ENCODE measurements at places on chromosomes 1 and 21.

- no peak for DNase-seq
Measured at GRCh38 chr1:40224040-40224439, 23.7 kb upstream of the TMCO2 start.

DNA sequence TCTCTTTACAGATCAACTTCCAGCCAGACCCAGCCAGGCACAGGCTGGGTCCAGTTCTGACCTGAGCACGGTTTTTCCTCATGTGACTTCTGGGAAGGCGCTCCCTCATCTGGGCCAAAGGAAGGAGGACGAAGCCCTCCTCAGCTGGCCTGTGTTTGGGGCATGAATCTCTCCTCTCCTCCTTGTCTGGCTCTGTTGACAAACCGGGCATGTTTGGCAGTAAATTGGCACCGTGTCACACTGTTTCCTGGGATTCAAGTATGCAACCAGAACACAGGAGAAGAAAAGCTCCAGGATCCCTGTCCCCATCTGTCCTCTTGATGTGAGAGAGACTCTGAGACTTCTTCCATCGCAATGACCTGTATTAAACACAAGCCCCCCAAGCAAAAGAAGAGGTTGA lies 18.3 kb downstream of the NECAP2 start:
- no peak for DNase-seq

GRCh38 chr1:45071567-45071966 lies 59.5 kb downstream of the UROD start:
- no peak for DNase-seq

- no peak for DNase-seq
Measured at GRCh38 chr1:64874666-64875065, 91.7 kb downstream of the JAK1 start.

DNA sequence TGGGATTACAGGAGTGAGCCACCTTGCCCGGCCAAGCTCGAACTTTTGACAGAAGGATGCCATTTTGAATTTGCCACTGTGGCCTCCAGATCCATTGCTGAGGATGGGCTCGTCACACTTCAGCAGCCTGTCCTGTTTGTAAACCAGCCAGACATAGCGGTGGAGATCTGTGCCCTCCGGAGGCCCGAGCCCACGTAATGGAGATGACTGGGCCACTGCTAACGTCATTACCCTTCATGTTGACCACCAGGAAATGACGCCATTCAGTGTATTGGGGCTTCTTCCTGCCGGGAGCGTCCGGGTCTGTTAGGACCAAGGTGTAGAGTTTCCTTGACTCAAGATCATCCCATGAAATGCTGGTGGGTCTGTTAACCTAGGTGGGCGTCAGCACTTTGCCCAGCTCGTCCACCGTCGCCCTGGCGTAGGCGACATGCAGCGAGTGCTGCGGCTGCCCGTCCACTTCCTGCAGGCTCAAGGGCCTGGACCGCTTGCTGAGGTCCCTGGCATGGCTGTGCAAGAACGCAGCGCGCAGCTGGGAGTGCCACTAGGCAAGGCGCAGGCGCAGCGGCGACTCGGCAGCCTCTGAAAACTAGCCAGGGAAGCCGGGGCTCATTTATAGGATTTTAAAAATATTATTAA lies 40.8 kb downstream of the PTPRC start:
- DNase-seq, result no peak

DNA sequence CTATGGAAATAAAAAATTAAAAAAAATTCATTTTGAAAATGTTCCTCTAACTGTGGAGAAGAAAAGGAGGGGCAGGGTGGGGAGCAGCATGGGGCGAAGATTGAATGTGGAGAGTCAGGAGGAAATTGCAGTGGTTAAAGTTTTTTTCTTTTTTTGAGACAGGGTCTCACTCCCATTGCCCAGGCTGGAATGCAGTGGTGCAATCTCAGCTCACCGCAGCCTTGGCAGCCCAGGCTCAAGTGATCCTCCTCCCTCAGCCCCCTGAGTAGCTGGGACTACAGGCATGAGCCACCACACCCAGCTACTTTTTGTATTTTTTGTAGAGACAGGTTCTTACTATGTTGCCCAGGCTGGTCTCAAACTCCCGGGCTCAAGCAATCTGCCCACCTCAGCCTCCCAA lies 67.6 kb downstream of the ADSS2 start:
- DNase-seq, result no peak

DNA sequence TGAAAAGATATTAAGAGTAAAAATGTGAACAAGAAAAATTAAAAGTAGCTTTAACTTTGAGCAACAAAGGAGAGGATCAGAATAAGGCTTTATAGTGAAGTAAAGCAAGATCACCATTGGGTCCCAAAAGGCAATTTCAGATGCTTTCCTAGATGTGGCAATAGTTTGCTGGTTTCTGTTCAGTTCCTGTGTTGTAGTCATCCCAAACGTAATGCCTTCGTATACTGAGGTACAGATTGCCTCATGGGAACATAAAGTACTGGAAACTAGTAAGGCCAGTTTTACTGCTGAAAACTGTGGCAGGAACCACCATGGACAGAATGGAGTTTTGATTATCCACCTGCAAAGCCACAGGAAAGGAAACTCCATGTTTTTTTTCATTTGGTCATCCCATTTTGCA lies 283.5 kb upstream of the SGIP1 start:
- no peak for DNase-seq

- DNase-seq, result no peak
Measured at GRCh38 chr1:54929700-54930099, 42.7 kb upstream of the DHCR24 start.

- DNase-seq, result no peak
Measured at GRCh38 chr1:68954841-68955240, 458.0 kb upstream of the DEPDC1 start.

GRCh38 chr1:223534677-223535076 lies 130.8 kb downstream of the CAPN8 start:
- no peak for DNase-seq

DNA sequence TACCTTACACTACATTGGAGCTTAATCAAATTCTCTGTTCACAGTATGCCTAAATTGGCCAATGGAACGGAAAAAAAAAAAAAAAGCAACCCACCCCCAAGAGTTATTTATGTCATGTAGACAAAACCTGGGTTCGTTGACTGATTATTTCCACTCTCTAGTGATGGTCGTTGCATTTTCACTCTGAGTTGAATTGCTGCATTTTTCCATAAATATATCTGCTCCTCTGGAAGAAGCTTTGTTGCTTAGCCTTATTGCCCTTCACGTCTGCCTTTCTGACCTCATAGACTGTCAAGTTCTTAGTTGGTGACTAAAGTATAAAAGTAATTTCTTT lies 90.2 kb upstream of the RUNX1 start:
- DNase-seq, result no peak

DNA sequence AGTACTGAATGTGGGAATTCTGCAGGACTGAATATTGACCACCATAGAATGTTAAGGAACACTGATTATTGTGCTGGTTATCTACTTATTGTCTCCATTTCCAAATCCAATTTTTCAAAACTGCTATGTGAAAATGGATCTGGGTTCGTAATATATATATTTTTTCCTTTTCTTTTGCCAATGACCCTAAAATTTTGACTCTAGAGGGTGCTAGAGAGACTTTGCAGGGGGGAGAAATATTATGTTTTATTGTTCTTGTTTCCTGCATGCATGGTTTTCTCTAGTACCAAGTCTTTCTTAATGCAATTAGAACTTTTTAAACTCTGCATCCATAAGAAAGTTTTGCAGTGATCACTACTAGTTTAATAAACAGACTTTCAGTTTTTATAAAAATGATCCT lies 1256.9 kb downstream of the BRINP3 start:
- no peak for DNase-seq

DNA sequence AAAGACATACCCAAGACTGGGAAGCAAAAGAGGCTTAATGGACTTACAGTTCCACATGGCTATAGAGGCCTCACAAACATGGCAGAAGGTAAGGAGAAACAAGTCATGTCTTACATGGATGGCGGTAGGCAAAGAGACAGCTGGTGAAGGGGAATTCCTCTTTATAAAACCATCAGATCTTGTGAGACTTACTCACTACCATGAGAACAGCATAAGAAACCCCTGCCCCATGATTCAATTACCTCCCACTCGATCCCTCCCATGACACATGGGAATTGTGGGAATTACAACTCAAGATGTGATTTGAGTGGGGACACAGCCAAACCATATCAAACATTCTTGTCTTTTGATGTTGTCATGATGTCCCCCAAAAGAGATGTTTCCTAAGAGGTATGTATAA lies 103.3 kb downstream of the DUSP10 start:
- no peak for DNase-seq

DNA sequence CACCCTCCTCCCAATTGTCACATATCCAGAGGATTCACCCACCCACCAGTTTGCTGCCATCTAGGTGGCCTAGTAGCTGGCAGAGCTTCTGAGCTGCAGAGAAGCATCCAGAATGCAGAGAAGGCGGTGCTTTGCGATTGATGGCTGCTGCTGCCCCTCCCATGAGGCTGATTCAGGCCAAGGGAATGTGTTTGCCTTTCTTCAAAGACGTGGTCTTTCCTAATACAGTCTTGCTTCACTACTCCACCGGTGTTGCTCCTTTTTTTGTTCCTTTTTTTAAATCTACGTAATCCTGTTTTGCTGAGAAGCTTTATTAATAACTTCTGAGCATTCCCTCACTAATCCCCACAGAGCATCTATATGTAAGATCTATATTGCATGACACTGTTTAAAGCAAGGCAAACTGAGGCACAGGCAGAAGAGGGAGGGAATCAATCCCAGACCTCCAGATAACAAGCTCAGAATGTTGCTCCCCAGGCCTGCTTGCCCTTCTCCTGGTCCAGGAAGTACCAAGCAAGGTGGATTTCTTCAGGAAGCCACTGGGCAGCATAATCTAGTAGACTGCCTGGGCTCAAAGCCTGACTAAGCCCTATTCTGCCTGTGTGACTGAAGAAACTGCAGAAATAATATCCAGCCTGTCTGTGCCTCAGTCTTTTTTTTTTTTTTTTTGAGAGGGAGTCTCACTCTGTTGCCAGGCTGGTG lies 275.5 kb upstream of the FMN2 start:
- DNase-seq, result no peak

DNA sequence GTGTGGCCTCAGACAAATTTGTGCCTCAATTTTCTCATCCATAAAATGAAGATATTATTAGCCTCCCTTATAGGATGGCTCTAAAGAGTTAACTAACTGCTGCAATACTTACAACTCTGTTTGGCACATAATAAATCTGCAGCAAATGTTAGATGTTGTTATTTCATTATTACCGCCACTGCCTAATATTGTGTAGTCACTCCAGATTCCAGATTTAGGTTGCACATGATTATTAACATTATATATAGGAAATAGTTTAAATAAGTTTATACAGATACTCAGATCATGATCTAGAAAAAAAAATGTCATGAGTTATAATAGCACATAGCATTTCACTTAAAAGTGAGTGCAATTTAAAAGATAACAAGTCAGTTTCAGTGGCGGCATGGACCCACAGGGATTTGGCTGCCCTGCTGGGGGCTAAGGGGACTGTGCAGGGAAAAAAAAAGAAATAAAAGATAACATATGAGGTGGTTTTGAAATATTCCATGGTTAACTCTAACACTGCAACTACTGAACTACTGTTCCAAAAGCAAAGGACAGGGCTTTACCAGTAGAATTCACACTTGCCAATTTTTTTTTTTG lies 170.4 kb downstream of the TGFBR3 start:
- DNase-seq, result no peak

DNA sequence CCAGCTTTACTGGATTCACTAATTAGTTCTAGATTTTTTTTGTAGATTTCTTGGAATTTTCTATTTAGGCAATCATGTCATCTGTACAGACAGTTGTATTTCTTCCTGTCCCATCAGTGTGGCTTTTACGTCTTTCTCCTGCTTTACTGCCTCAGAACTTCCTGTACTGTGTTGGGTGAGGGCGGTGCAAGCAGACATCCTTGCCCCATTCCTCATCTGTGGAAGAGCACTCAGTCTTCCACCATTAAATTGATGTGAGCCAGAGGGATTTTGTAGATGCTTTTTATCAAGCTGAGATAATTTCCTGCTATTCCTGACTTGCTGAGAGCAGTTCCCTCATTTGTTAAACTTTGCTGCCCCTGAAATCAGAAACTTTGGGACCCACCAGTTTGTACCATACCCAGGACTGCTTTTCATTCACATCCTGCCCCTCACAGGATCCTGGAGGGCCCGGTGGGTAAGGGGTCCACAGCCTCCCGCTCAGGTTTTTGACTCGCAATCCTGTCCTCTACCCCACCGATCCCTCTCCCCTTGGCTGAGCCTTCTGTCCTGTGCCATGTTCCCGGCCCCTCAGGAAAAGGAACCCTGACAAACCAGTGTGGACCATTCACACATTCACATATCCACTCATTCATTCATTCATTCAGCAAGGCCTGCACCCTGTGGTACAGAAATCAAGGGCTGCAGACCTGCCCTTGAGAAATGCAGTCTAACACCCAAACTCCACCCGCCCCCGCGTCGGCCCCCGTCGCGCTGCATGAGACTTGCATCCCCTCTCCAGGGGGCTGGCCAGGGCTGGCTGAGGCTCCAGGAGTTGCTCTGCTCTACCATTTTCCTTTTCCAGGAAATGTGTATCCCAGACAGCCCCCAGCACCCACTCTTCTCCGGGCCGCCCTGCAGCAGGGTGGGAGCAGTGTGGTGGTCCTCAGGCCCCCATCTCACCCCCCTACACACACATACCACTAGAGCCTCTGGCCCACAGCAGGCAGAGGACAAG lies 246.5 kb upstream of the VAMP3 start:
- no peak for DNase-seq

DNA sequence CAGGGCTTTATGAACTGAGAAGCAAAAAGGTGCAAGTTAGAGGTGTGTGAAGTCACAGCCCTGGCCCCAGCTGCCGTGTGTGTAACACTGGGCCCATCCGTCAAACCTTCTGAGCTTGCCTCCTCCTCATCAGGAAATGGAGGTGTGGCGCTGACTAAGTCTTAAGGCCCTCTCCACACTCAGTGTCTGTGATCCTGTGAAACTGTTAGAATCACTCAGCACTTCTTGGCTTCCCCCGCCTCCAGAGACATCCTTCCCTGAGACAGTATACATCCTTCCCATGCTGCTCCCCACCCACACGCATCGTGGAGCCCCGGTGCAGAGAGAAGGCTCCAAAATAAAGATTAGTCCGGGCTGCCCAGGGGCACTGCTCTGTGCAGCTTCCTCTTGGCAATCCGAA lies 33.3 kb downstream of the LRP8 start:
- DNase-seq, result no peak
